ENCODE measurements at places on chromosomes 6 and 20. TPM values are rescaled to one million over a fixed set of nuclear protein-coding genes. Genes with fewer than 3 reads are reported as not detected.

Gene OPRM1
- 0.40 TPM for total RNA-seq

Gene PCSK2
- total RNA-seq: 2.0 TPM

Gene LGSN
- not detected for total RNA-seq

Gene NRSN1
- total RNA-seq: 1.2 TPM

Gene MAP7
- total RNA-seq: 1.7 TPM

Gene COX7A2
- 480 TPM for total RNA-seq

All from esophagus muscularis mucosa (tissue), 4 donors.